ENCODE measurements at places on chromosomes 3 and 15. TPM values are rescaled to one million over a fixed set of nuclear protein-coding genes. Genes with fewer than 3 reads are reported as not detected.

DNA sequence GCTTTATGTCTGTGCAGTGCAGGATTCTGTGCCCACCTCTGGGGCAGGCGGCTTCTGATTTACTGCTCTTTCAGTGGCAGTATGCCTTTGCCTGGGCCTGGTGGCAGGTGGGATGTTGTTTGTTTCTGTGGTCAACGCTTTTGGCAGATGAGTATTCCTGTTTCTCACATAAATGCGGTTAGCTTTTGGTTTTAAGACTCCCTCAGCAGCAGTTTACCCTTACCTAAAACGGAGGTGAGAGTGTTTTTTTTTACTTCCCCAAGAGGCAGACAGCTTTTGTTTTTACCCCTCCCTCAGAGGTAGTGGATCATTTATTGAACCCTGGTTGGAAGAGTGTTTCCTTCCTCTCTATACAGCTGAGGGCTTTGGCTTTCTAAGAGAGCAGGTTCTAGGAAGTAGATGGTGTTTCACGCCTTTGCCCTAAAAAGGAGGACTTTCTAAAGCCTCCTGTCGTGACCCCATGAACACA, 134.1 kb upstream of the PLSCR5 start:
- peak; percentile 29 for DNase-seq

Gene ZNF662
- not detected for total RNA-seq

- DNase-seq, result no peak
Observed at GRCh38 chr3:16227566-16227965, 37.2 kb downstream of the DPH3 start.

Gene CAMK2N2
- total RNA-seq, result 3.9 TPM

DNA sequence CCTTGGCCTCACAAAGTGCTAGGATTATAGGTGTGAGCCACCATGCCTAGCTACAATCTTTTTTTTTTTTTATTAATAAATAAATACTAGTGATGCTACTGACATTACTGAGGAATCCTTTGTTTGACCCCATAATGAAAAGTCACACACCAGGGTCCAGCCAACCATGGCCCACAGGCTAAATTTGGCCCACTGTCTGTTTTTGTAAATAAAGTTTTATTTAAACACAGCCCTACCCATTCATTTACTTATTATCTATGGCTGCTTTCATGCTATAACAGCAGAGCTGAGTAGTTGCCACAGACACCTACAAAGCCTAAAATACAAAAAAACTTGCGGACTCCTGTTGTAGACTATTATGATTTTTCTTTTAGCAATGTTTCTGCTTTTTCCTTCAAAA, 7.4 kb downstream of the INTS14 start:
- DNase-seq, result no peak

Gene RBP2
- total RNA-seq, result not detected

Gene TGM4
- total RNA-seq, result not detected

GRCh38 chr15:65408324-65409035, 14.3 kb downstream of the IGDCC4 start:
- DNase-seq, result peak; percentile 1

DNA sequence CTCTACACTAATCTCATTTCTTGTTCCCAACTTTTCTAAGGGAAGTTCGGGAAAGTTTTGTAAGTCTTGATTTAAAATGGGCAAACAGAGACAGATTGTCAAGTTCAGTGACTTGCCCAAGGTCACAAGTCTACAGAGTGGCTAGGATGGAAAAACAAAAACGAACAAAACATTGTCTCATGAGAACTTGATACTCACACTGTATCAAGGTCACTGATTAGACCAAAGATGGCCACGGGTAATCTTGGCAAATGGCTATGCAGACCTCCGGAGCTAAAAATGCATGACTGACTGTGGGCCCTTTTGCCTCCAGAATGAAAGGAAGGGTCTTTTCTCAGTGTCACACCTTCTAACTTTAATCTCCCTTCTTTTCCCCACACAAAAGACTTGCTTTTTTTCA, 460.9 kb downstream of the FOXP1 start:
- DNase-seq, result no peak
